ENCODE measurements at places on chromosomes 6 and 20.
A peak's percentile ranks its signal among the peaks of the same experiment; 100 is the strongest.

GRCh38 chr6:27230758-27231111, 16.8 kb upstream of the PRSS16 start:
- DNase-seq = no peak

DNA sequence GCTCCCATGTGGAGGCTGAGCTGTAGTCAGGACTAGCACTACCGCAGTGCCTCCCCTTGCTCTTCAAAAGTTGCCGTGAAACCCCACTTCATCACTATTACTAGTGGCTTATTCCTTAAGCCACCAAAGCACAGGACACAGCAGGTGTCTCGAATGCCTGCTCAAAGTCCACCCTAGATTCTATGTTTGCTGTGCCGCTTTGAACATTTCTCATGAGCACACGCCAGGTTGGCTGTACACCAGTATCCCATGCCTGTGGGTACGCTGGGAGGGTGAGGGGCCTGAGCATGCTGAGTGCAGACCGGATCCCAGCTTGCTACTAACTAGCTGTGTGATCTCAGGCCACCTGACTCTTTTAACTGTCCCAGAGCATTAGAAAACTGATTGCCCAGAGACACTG, 335.8 kb upstream of the QKI start:
- DNase-seq = no peak

- DNase-seq = no peak
Measured at GRCh38 chr6:44264154-44265006, 971 bp downstream of the NFKBIE start.

DNA sequence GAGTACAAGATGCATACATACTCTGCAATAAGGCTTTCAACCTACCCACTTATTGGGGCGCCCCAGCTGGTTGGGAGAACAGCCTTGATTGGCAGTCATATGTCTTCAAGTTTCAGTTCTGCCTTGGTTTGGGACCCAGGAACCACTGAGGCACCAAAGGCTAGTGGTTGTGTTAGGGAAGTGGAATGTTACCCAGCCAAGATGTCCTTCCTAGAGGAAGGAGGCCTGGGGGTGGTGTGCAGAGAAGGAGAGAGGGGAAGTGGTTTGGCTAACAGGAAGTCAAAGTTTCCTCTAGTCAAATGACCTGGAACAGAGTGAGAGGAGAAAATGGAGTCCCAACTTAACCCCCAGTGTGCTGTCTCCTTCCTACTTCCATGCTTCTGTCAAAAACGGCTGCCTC, 59.4 kb downstream of the CD164 start:
- no peak for DNase-seq

GRCh38 chr6:149270616-149271015, 46.9 kb upstream of the TAB2 start:
- DNase-seq = no peak

GRCh38 chr6:160356074-160356744, 8.0 kb downstream of the SLC22A3 start:
- no peak for DNase-seq

GRCh38 chr20:8524101-8525016, 392.3 kb downstream of the PLCB1 start:
- peak; percentile 61 for DNase-seq

GRCh38 chr6:139407718-139408222, 33.3 kb upstream of the CITED2 start:
- peak; percentile 94 for DNase-seq

GRCh38 chr20:23482138-23482537, 8.8 kb upstream of the CST8 start:
- no peak for DNase-seq

DNA sequence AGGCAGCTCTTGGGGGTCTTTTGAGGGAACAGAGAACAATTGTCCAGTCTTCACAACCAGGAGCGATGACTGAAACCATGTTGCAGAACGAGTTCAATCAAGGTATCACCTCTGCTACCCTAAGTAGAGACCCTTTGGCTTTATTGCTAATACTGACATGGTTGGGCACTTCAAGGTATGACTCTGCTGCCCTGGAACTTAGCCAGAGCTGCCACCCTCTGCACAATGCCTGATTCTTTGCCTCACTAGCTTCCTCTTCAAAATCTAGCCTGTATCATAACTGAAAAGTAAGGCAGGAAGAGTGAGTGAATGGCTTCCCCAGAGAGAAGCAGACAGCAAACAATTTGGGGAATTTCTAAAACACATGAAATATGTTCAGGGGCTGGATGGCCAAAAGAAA, 592.7 kb upstream of the NRSN1 start:
- DNase-seq = no peak

- DNase-seq = no peak
Measured at GRCh38 chr20:39016041-39016440, 53.9 kb downstream of the DHX35 start.

GRCh38 chr6:168097621-168098430, 18.8 kb upstream of the FRMD1 start:
- no peak for DNase-seq

GRCh38 chr6:93621442-93621841, 202.1 kb upstream of the EPHA7 start:
- DNase-seq = no peak

GRCh38 chr6:51166914-51167313, 348.2 kb downstream of the TFAP2B start:
- no peak for DNase-seq

DNA sequence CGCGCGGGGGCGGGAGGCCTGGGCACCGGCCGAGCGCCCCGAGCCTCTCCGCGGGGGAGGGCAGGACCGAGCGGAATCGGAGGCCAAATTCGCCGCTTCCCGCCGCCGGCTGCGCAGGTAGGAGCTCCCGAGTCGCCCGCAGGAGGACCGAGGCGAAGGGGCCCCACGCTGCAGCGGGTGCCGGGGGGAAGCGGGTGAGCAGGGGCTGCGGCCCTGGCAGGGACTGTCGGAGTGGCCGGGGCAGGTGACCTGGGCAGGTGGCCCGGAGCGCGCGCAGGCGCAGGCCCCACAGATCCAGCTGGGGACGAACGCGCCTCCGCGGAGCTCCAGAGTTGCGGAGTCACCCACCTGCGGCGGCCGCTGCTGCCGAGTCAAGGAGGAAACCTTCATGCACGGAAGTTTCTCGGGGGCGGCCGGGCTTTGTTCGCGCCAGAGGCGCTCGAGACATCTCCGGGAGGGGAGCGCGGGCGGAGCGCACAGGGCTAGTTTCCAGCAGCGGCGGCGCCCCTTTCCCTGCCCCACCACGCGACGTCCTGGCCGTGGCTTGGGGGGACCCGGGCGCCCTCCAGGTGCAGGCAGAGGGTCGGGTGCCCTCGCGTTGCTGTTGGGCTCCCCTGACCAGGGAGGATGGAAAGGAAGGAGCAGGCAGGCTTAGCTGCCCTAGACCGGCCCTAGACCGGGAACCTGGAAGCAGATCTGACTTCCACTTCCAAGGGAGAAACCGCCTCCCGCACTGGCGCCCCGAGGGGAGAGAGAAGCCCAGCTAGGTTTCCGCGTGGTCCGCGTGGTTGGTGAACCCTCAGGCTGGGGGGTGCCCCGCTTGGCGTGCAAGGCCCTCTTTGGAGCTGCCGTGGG, 590 bp downstream of the SLCO4A1 start:
- DNase-seq = no peak

DNA sequence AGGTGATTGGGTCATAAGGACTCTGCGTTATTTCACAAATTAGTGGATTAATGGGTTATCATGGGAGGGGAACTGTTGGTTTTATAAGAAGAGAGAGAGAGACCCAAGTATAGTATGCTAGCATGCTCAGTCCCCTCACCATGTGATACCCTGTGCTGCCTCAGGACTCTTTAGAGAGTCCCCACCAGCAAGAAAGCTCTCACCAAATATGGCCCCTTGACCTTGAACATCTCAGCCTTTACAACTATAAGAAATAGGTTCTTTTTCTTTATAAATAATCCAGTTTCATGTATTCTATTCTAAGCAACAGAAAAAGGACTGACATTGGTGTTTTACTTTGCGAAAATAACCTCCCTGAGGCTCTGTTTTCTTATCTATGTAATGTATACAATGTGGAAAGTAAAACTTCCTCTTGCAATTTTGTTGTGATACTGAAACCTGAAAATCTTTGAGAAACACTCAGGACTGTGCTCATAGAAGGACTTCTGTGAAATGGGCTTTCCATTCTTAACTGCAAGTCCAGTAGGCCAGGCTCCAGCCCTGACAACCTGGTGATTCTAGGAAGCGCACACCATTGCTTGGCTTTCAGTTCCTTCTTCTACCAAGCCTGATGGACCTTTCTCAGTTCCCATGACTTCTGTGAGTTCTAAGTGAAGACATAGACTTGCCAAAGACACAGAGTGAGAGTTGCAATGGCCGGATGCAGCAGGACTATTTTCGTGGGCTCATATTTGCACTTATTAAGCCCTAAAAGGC, 21.9 kb downstream of the SIRPD start:
- no peak for DNase-seq

DNA sequence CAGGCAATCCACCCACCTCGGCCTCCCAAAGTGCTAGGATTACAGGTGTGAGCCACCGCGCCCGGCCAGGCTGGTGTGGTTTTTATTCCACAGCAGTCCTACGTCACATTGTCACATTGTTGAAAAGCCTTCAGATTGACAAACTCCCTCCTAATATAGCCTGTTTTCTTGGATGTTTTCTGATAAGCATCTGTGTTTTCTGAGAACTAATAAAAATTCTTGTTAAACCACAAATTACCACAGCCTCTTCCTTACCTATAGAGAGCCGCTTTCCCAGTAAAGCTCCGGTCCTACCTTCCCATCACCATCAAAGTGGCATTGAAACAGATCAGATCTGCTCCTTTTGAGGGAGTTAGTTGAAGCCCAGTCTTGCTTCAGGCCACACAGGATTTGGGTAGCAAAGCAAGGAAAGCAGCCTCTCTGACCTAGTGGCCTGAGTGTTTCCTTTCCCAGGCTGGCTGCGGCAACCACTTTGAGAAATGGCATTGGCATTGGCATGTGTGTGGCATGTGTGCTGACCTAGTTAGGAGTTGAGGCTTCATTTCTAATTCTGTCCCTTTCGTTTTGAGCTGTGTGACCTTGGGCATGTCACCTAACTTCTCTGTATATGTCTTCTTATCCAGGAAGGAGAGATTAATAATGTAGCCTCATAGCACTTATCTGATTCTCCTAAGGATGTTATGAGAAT, 1.7 kb upstream of the PKIG start:
- no peak for DNase-seq

DNA sequence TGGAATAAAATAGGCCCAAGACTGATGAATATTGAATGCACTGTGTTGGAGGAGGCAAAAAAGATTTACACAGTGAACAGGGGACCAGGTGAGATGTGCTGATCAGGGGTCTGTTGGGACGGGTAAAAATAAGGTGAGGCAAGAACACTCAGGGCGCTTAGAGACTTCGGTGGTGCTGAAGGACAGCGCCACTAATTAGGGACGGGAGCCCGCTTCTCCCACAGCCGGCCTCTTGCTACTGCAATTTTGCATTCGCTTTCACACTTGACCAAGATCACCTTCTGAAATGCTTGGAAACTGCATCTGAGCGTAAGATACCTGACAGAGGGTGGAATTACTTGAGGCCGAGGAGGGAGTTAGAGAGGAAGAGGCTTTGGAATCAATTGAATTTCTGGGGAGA, 7.3 kb downstream of the TFAP2D start:
- DNase-seq = peak; percentile 21

DNA sequence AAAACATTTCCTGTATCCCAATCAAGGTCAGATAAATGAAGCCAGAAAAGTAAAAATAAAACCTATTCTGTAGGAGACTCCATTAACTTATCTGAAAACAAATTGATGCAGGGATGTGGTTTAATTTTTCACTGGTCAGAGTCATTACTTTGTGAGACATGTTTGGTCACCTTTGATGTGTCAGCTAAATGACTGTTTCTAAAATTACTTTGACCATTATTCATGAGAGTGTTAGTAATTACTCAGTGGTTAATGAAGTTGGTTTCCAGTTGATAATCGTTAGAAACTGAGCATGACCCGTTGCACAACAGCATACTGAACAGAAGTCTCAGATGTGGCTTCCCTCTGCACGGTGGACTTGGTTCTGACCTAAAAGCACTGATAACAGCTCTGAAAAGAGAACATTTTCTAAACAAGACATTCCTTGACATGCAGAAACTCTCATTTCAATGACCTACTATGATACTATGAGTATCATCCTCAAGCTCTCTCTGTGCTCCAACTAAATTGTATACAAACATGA, 410.5 kb upstream of the RNF217 start:
- DNase-seq = no peak

GRCh38 chr6:19838442-19839236, 1.5 kb downstream of the ID4 start:
- peak; percentile 37 for DNase-seq

DNA sequence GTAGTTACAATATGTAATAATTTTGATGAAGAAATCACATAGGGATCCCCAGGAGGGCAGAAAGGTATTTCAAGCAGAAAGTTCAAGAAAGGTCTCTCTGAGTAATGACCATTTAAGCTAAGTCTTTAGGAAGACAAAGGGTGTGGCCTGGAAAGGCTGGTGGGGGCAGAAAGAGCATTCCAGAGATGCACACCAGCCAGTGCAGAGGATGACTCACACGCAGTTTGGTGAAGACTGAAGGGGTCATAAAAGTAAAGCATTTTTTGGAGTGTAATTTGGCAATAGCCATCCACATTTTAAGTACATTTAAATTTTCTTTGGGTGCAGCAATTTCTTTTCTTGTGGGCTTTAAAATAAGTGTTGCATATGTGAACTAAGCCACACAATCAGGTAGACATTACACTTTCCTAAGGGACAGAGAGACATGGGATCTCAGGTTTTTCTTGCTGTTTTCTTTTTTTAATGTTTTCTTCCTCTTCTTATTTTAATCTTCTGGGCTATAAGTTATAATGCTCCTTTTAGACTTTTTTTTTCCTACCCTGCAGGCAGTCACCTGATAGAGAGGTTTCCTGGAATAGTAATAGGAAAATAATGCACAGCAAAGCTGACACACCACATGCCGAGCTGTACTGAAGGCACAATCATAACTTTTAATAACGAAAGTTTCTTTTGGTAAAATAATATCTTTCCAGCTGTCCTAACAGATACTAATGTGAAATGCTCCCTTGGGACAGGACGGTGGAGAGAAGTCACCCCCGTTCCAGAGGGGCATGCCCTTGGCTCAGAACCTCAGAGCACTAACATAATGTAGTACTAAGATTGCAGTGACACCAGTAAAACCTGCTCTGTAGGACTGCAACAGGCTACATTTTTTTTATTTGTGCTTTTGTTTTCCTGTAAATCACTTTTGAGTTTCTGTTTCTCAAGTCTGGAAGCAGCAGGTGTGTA, 49.6 kb upstream of the PTPRK start:
- peak; percentile 96 for DNase-seq

DNA sequence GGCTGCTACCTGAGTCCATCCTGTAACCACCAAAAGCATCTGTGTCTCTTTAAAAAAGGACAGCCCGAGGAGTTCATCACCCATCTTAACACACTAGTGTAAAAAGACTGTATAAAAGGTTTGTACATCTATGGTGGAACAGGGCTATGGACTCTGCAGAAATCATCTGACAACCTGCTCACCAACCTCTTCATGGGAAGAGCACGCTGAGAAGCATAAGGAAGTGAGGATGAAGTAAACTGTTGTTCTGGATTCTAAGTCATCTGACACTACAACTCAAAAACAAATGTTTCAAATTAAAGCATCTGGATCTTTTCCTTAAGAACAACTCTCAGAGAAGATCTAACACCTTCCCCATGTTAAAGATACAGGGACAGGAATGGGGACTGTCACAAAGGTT, 5.4 kb downstream of the IFNGR1 start:
- no peak for DNase-seq

- DNase-seq = no peak
Measured at GRCh38 chr20:24996449-24997377, 4.2 kb upstream of the APMAP start.

Data from fibroblast of skin of back (primary cell).